Stimulated activated CD8-positive, alpha-beta memory T cell treated with anti-CD3 and anti-CD28 coated beads, Interleukin-2, amount 100 ng/mL, for 48 hours (primary cell): ENCODE measurements at places on chromosomes 11 and 22.

DNA sequence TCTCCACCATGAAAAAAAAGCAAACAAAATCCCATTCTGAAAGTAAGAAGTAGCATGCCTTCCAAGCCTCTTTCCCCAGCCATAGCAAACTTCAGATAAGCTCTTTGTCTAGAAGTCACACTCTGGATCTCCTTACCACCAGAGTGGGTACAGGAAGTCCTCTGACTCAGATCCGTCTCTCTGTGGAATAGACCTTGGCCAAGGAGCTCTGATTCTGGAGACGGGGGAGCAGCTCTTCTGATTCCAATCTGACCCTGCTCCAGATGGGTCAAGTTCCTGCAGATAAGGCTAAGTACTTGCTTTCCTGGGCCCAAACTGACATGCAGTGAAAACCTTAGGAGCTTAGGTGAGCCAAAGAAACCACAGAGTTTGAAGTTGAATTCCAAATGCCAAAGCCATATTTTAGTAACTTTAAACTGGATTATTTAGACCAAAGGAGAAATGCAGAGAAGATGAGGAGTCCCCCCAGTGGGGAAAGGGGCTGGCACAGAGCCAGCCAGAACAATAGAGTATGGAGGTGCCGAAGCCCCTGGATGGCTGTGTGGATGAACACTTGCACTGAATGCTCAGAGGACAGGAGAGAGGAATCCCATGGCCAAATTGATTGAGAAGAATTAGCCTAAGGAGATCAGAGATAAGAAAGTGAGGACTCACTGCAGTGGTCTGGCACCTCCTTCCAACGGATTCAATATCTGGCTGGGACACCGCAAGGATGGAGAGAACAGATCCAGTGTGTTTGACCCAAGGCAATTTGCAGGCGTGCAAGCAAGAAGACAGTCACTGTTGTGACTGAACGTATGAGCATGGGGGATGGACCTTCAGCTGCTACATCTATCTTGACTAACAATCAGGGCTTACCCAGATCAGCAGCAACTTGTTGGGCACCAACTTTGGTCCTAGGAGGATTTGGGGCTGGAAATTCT lies 54.9 kb downstream of the ENDOD1 start:
- no peak for DNase-seq

GRCh38 chr11:120098503-120099020 lies 39.4 kb downstream of the TRIM29 start:
- no peak for DNase-seq

GRCh38 chr11:1044160-1044559 lies 7.6 kb upstream of the MUC6 start:
- DNase-seq, result no peak

DNA sequence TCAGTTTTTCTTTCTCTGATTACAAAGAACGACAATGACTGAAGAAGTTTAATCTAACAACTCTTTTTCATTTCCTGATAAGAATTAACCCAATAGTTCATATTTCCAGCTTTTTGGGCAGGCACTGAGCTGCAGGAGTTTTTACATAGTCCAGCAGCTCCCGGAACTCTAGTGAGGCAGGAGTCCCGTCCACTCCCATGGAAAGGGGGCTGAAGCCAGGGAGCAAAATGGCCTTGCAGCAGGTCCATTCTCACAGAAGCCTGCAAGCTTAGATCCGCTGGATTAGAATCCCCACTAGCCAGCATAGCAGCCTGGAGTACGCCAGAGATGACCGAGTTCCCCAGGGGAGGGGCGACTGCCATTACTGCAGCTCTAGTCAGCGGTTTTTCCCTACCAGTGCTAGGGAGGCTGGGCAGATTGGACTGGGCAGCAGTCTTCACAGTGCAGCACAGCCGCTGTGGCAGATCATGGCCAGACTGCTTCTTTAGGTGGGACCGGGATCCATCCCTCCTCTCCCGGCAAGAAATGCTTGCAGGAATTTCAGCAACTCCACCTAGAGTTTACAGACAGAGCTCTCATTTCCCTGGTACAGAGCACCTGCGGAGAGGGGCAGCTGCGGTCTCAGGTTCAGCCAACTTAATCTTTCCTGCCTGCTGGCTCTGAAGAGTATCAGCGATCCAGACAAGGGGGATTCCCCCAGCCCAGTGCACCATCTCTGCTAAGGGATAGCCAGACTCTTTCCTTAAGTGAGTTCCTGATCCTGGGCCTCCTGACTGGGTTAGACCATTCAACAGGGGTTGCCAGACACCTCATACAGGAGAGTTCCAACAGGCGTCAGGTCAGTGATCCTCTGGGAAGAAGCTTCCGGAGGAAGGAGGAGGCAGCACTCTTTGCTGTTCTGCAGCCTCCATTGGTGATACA lies 742 bp upstream of the CASP4 start:
- DNase-seq, result no peak

GRCh38 chr22:27749597-27750225 lies 51.8 kb downstream of the MN1 start:
- DNase-seq, result no peak

DNA sequence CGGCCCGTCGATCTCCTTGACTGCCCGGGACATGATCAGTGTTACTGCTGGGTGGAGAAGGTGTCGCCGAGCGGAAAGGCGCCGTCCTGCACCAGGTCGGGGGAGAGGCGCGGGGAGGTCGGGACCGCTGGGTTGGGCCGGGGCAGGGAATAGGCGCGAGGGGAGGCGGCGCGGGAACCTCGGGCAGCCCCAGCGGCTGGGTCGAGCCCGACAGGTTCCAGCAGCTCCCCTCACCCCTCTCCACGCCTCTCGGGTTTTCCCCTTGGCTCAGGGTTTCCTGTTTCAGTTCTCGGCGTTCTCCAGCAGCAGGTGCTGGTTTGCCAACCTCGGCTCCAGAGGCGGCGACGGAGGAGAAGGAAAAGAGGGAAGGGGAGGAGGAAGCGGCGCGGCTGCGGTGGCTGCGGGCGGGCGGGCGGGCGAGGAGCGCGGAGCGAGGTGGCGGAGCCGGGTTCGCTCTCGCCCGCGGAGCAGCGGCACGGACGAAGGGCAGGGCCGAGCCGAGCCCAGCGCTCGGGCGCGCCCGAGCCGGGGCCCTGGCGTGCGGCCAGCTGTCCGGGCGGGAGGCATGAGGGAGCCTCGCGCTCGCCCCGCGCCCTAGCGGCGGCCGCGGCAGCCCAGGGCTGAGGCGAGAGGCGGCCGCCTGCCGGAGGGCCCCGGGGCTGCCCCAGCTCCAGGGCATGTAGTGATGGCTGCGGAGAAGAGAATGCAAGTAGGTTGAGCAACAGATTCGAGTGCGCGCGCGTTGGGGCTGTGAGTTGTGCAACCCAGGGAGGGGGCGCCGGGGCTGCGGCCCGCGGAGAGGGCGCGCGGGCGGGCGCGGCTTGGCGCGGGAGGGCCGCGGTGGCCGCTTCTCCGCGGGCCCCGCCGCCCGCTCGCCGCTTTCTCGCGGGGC lies at the start of gene ZC3H12C:
ZC3H12C (plus strand) TSS at position 878 of the 892 bp plus-strand sequence. CDS start 20 bp downstream, outside the sequence.
- peak; percentile 27 for DNase-seq

DNA sequence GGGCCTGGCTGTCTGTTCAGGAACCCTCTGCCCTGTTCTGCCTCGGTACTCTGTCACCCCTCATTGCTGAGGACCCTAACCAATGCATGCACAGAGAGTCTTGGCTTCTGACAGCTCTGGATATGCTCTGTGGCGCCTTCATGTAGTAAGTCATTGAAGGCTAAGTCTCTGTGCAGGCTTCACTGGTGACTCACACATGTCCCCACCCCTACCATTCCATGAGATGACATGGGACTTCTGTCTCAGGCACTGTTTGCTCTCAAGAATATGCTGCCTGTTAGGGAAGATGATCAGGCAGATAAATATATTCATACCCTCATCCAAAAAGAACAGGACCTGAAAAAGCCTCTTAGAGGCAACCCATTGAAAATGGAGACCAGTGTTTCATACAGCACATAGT lies 43.6 kb upstream of the HORMAD2 start:
- DNase-seq, result no peak

DNA sequence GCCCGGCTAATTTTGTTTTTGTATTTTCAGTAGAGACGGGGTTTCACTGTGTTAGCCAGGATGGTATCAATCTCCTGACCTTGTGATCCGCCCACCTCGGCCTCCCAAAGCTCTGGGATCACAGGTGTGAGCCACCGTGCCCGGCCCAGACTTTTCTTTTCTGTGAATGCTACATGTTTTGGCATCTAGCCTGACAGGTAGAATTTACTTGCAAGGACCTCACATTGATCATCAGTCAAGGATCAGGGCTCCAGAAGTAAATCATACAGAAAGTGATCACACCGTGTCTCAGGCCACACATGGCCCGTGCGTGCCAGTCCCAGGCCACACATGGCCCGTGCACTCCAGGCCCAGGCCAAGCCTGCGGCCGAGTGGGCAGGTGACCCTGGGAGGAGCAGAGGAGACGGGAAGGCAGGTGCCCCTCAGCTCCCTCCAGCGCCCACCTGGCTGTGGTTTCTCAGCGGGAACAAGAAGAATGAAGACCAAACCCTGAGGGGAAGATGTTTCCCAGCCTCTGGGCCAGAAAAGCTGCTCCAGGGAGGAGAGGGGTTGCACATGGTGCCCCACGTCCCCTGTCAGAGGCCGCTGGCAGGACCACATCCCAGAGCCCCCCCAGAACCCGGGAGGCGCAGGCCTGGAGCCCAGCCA lies 76.2 kb downstream of the BRD1 start:
- no peak for DNase-seq

GRCh38 chr11:2700415-2701211 lies 819 bp upstream of the KCNQ1OT1 start:
- DNase-seq, result peak; percentile 26
